ENCODE measurements at places on chromosomes 5 and 9.

GRCh38 chr5:138954257-138955012 is 79.3 kb upstream of the LRRTM2 start:
- DNase-seq = no peak

DNA sequence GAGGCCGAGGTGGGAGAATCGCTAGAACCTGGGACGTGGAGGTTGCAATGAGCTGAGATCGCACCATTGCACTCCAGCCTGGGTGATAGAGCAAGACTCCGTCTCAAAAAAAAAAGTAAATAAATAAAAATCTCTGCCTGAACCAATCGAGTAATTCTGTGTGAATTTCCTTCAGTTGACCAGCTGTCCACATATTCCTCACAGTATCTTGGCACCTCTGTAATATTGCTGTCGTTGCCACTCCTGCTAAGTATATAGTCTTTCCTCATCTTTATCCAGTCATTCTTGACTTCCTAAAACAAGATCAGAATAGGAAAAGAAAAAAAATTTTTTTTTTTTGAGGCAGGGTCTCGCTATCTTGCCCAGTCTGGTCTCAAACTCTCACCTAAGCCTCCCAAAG is 29.9 kb downstream of the KDM3B start:
- no peak for DNase-seq

GRCh38 chr9:98043915-98044314 is 12.6 kb upstream of the NANS start:
- no peak for DNase-seq

- DNase-seq = no peak
Observed at GRCh38 chr5:40665635-40666298, 13.9 kb upstream of the PTGER4 start.

DNA sequence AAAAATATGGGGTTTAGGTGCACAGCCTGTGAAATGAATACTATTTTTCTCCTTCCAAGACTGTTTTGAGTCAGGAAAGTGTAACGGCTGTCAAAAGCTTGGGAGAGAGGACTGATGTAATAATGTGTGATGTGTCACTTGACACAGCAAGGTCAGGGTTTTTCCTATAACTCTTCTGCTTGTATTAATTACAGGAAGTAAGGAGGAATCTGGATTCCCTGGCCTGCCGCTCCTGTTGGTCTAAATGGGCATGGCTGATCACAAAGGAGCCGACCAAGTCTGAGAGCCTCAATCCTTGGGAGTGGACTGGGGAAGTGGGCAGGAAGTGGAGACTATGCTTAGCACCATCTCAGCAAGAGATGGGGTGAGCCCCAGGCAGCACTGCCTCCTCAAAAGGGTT is 16.7 kb upstream of the SLC28A3 start:
- DNase-seq = no peak

- no peak for DNase-seq
Observed at GRCh38 chr5:133967124-133967523, 1.3 kb downstream of the C5orf15 start.
